ENCODE measurements at places on chromosomes 5 and 9.

DNA sequence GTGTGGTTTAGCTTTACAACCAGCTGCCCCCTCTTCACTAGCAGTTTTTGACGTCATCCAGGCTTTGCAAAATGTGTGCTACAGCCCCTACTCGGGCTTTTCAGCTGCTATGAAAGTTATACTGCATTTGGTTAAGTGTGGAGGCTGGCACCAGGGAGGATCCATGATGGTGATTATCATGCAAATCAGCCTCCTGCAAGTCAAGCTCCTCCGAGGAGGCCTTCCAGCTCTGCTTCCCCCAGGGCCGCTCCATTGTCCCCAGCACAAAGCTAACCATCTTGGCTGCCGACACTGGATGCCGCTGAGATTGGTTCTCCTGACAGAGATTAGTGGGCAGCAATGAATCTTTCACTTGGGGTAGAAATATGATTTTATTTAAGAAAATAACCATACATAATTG, 159.6 kb downstream of the NR2F1-AS1 start:
- DNase-seq: no peak

- no peak for DNase-seq
Observed at GRCh38 chr5:171416160-171417049, 3.0 kb upstream of the FGF18 start.

GRCh38 chr9:113963696-113964494, 87.8 kb downstream of the ZNF618 start:
- no peak for DNase-seq

GRCh38 chr5:69414885-69415583, at the start of gene MARVELD2:
MARVELD2 (plus strand) TSS chr5:69415116; CDS start chr5:69419386, 4,270 bp downstream.
- DNase-seq: no peak

- DNase-seq: no peak
Observed at GRCh38 chr5:58122157-58122556, 337.7 kb downstream of the PLK2 start.

DNA sequence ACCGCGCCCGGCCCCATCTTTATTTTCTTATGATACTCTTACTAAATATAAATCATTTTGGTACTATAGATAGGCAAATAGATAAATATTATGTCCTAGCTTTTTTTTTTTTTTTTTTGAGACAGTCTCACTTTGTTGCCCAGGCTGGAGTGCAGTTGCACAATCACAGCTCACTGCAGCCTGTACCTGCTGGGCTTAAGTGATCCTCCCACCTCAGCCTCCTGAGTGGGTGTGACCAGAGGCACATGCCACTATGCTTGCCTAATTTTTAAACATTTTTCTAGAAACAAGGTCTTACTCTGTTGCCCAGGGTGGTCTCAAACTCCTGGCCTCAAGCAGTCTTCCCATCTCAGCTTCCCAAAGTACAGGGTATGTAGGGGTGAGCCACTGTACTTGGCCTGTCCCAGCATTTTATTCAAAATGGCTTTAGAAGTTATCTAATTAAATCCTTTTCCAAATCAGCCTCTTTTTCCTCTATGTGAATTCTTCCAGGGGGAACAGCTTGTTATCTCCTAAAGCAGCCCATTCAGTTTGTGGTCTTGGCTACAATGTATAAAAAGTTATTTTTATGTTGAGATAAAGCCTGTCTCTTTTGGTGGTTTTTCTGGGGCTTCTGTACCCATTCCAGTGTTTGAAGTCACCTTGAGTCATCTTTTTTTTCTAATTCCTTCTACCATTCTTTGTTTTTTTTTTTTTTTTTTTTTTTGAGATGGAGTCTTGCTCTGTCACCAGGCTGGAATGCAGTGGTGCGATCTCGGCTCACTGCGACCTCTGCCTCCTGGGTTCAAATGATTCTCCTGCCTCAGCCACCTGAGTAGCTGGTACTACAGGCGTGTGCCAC, 12.1 kb downstream of the MELK start:
- DNase-seq: no peak

- no peak for DNase-seq
Observed at GRCh38 chr9:93237540-93237939, 53.6 kb downstream of the WNK2 start.

DNA sequence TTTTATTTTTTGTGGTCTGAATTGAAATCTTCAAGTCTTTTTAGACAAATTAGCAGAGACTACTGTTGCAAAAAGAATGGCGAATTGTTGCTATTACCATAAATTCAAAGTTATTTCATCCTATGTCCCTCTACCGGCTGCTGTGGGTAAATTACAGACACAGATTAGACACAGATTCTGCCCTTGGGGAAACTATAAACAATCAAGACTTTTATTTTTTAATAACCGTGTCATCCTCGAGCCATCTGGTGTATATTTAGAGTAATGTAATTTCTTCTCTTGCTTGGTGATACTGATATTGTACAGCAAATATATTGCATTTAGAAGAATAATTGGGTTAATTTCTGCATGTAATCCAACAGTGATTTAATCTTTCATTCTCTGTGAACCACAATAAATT, 228.0 kb upstream of the ADAMTSL1 start:
- no peak for DNase-seq

DNA sequence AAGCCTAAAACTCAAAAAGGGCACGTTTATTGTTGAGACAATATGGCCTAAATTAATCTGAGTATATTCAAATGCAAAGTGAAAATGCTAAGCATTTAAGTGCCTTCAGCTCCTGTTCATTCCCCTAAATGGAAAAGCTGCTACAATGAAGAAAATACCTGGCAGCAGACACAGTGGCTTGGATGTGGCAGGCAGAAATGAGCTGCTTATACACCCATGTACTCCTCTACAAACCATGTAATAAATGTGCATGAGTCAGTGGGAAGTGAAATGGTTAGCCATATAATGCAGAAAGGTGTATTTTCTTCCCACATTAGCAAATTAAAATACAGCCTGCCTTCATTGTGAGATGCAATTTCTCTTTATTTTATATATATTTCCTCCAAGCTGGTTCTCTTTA, 859.2 kb upstream of the SEMA6A start:
- no peak for DNase-seq

DNA sequence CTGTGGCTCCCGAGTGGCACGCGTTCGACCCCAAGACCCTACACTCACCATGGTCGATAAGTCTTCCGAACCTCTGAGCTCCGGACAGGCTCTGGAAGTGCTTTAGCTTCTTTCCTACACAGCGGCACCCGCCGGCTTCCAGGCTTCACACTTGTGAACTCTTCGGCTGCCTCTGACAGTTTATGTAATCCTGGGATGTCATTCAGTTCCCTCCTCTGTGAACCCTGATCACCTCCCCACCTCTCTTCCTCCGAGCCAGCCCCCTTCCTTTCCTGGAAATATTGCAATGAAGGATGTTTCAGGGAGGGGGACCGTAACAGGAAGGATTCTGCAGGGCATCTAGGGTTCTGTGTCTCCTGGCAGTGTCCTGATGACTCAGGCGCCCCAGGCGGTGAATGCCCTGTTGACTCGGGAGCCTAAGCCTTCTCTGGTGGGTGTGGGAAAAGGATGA, at the start of gene CD14:
Gene CD14 (minus strand): TSS at position 155 of the 451 bp plus-strand sequence. CDS start 104 bp downstream, at position 51.
- DNase-seq: peak; percentile 32

- no peak for DNase-seq
Observed at GRCh38 chr5:177089825-177090641, 3.3 kb downstream of the FGFR4 start.

GRCh38 chr9:135499326-135500070, 984 bp upstream of the MRPS2 start:
- peak; percentile 69 for DNase-seq

- no peak for DNase-seq
Observed at GRCh38 chr5:77662635-77663034, 24.1 kb upstream of the OTP start.

DNA sequence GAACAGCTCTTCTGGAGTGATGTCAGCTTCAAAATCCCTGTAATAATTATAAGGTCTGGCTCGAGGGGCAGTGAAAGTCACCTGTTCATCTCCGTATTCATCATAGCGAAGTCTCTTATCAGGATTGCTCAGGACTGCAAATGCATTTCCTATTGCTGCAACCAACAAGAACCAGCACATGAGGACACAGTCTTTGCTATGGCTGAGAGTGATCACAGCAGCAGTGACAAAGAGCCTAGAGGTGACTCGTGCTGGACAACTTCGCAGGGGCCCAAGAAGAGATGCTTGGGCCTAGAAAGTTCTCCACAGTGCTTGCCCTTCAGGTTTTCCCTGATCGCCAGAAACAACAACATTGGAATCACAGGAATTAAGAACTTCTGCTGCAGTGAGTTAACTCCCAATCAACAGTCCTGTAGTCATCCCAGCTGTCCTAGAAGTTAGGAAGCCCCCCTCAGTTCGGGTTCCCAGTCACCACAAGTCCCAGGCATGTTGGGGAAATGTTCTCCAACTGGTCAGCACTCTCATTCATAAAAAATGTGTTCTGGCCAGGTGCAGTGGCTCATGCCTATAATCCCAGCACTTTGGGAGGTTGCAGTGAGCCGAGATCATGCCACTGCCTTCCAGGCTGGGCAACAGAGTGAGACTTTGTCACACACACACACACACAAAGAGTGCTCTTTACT, 13.0 kb downstream of the DNAJC18 start:
- no peak for DNase-seq

DNA sequence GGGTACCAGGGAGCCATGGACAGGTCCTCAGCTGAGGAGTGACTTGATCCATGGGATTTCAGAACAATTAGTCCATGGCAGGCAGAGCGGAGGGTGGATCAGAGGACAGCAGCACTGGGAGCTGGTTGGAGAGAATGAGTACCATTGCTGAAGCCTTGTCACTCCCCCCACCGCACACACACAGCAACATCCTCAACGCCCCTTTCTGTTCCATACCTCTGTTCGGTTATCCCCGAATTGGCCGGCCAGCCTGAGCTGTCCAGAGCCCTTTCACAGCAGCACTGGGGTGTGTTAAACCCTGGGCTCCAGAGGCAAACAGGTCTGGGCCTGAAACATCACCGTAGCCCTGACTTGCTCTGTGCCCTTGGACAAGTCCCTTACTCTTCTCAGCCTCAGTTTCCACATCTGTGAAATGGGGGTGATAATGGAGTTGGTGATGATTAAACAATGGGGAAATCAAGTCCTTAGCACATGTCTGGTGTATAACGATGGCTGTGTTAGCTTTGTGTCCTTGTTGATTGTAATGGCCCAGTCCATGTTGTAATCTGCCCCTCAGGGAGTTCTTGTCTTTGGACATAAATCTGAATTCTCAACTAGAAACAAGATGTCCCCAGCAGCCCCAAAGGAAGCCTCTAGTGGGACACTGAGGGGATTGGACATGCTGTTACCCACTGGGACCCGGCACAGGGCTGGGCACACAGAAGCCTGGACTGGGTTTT, 16.9 kb downstream of the GSN start:
- no peak for DNase-seq

- DNase-seq: no peak
Observed at GRCh38 chr9:134265078-134265477, 61.2 kb upstream of the RXRA start.

DNA sequence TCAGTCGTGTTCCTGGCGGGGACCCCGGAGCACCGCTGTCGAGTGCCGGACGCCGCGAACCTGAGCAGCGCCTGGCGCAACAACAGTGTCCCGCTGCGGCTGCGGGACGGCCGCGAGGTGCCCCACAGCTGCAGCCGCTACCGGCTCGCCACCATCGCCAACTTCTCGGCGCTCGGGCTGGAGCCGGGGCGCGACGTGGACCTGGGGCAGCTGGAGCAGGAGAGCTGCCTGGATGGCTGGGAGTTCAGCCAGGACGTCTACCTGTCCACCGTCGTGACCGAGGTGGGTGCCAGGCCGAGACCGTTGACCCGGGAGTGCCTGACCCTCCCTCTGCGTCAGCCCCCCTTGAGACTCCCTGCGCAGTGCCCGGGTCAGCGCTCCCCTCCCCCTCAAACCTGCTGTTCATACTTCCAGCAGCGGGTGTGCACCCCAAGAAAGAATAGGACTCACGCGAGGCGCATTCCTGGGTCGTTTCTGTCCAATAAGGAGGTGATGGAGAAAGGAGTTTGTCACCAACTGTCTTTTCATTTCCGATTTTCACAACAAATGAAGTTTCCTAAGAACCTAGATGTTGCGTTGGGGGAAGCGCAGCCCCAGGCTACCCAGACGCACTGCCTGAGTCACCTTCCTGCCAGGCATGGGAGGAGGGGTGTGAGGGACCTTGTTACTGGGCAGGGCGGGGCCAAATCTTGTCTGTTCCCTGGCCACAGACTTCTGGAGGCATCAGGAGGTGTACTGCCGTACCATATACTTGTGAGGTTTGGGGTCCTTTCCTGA, 722 bp downstream of the SLC22A4 start:
- DNase-seq: peak; percentile 96

- no peak for DNase-seq
Observed at GRCh38 chr5:56110646-56111403, 116.1 kb upstream of the IL6ST start.
